Daoy (cell line): ENCODE measurements at places on chromosomes 11 and 22. TPM values are rescaled to one million over a fixed set of nuclear protein-coding genes. Genes with fewer than 3 reads are reported as not detected.

- no peak for DNase-seq
Observed at GRCh38 chr22:19134176-19134831, 3.2 kb downstream of the TSSK2 start.

- no peak for DNase-seq
Observed at GRCh38 chr11:68828155-68828931, 13.4 kb downstream of the CPT1A start.

- DNase-seq, result no peak
Observed at GRCh38 chr22:49460592-49461281, 366.9 kb downstream of the BRD1 start.

DNA sequence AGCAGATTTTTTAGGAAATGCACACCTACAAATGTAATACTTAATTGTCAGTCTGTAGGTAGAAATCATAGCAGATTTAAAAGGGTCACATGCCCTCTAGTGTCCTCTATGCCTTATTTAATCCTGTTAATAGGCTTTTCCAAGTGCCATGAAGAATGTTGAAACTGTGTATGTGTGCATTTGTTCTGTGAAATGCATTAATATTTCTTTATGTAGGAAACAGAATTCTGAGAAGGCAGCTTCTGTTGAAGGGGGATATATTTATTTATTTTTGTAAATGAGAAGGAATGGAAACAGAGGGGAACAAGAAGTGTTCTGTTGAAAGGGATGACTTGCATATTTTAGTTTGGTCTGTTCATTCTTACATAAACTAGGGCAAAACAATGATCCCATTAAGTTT is 51.0 kb downstream of the SVIP start:
- DNase-seq, result no peak

DNA sequence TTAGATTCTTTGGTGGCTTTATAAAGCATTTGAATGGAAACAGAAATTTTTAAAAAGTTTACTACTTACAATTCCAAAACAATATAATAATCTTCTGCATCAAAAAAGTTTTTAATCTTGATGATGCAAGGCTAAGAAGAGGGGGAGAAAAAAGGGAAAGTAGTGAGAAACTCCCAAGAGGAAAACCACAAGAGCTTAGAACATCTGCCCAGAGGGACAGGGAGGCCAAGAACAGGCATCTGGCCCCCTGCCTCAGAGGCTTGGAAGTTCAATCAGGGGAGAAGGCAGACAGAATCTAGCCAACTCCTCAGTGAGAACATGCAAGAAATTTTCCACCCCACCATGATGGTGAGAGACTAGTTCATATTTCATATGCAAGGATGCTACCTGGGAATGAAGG is 23.8 kb upstream of the TTC28 start:
- no peak for DNase-seq

GRCh38 chr11:66834943-66835342 is 8.3 kb upstream of the RCE1 start:
- DNase-seq, result no peak

Gene ASRGL1
- 37.0 and 68.0 TPM in 2 replicates for total RNA-seq

Gene APOA5
- total RNA-seq, result not detected in 2 replicates
